Stimulated activated CD8-positive, alpha-beta memory T cell treated with anti-CD3 and anti-CD28 coated beads, Interleukin-4, amount 100 ng/mL, for 1 hour (primary cell): ENCODE measurements at places on chromosomes 7 and 10.

DNA sequence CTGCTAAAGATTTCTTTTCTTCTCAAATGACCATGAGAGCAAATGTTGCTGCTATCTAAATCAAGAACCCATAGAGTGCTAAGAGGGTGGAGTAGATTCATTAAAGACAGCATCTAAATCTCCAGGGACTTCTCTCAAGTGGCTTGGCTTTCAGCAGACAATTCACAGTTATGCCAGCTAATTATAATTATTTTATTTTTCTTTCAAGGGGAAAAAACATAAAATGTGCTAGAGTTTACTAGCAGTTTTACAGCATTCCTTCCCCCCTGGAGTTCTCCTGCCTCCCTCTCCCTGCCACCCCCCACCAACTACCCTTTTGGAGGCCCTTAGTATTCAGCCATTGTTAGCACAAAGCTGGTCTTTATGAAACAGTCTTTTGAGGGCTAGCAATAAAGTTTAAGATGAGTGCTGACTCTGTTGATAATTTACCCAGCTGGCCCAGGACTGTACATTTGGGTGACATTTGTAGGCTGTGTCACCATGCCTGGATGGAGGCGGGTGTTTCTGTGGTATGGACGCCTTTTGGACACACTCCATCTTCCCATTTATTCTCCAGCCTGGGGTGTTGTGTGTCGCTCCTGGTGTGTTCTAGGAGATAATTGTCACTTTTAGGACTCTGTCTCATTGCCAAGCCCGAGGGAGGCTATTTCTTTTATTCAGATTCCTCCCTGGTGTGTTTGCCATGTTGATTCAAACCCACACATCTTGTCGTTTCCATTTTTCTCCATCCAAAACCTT lies 160.2 kb downstream of the CREB5 start:
- no peak for DNase-seq

DNA sequence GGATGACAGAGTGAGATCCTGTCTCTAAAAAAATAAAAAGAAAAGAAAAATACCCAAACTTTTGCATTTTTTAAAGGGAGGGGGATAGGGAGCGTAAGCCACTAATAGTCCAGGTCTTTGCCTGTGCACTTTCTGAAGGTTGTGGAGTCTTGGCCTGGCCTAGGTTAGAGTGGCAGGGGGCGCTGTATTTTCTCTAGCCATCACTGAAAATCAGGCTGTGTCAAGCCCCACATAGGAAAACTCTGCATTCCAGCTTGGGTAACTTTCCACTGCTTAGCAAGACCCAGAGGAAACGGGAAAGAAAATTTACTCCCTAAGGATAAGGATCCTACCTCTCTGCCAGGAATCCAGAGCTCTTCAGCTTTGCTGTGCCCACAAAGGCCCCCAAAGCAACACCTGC lies 10.5 kb upstream of the PAX4 start:
- DNase-seq: no peak

DNA sequence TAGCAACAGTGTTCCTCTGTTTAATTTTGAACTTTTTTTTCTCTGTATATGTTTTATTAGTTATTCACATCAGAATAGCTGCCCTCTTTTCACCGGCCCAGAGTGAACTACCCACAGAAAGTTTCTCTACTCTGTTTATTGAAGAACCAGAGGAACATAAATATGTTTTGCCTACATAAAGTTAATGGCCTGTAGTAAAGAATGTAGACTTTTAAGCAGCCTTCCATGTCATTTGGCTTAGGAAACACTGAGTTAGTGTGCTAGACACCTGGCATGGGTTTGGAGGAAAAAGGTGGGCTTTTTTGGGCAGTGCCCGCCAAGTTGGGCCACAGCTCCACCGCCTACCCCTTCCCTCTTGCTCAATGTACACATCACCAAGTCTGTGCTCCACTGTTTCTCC lies 8.9 kb upstream of the MEST start:
- no peak for DNase-seq

- no peak for DNase-seq
These were observed 77.3 kb upstream of the SAMD8 start for GRCh38 chr10:75034131-75034512.

DNA sequence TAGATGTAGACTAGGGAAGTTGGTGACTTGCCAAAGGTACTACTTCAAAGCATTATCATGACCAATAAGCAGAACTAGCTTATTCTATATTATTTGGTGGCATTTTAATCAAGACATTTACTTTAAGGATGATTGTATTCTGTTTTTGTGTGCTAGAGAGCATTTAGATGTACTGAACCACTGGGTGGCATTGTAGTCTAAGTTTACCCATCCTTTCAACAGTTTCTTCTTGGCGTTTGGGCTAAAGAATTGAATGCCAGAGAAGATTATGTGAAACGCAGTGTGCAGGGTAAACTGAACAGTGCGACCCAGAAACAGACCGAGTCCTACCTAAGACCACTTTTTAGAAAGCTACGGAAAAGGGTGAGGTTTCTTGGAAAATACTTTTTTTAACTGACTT lies 26.8 kb downstream of the PRPF18 start:
- DNase-seq: no peak

GRCh38 chr7:25989140-25989705 lies 162.8 kb upstream of the NFE2L3 start:
- DNase-seq: no peak

DNA sequence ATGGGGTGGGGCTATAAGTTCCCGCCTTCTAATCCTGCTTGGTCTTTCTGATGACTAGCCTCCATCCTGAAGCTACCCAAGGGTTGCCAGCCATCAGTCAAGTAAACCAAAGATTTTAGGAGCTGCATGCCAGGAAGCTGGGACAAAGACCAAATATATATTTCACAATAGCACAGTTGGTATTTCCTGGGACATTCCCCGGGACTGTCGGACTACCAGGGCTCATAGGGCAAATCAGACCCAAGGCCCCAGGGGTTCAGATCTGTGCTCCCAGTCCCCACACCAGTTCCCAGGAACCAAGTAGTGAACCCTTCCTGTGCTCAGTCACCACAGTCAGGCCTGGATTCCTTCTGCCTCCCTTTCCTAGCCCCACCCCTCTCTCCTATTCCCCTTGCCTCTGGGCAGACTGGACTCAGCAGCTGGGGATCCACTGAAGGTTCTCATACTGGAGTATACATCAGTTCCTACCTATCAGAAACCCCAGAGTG lies 5.7 kb upstream of the CXCL12 start:
- no peak for DNase-seq

DNA sequence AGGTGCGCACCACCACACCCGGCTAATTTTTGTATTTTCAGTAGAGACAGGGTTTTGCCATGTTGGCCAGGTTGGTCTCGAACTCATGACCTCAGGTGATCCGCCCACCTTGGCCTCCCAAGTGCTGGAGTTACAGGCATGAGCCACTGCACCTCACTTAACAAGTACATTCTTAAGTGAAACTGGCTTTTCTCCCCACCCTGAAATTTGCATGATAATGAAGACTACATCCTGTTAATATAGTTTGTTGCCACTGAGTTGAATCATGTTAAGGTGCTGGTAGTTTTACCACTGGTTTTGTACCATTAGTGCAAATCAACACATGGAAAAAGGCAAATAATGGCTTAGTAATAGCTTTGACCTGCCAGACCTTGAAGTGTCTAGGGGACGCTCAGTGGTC lies 62.2 kb downstream of the MPLKIP start:
- DNase-seq: no peak

DNA sequence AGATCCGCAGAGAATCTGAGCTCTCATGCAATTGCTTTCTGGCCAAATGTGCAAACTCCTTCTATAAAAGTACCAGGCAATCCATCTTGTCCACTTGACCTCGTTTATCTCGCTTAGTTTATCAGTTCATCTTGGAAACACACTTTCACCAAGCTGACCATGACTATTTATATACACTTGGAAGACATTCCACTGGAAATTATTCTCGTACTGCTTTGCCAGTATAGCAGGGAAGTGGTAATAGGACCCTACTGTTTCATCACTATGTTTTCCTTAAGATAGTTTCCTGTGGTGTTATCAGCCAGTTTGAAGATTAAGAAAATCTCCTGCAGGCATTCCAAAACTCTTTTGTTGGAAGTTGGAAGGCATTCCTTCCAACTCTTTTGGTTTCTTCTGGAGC lies 115.3 kb upstream of the FAM171A1 start:
- DNase-seq: no peak

DNA sequence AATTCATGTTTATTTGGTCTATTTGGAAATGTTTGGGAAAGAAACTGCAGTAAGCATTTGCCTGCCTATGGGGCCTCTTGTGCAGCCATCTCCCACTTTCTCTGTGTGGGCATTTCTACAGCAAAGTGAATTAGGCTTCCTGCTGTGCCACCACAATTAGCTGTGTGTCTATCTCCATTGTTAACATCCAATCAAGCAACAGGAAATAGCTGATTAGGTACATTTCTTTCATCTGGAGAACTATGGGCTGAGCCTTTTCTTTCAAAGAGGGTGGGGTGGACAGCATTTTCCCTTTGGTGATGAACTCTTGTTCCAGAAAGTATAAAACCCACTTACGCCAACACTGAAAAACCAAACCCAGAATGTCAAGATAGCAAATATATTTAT lies 640.0 kb downstream of the ACTR3B start:
- no peak for DNase-seq

DNA sequence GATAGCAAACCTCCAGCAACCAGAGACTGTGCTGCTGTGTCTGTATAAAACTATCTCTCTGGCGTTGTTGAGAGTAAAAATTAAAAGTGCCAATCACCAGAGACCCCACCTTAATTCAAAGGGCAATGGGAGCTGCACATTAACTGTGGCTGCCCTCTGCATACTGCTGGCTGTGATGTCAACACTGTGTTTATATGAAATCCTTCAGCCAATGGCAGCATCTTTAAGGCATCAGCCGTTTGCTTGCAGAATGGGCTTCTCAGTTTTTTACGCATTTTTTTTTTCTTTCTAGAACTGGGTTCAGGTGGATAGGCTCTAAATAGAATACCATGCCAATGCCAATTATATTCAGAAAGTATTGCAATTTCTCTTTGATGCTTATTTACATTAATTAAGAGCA lies 47.7 kb downstream of the CHN2 start:
- DNase-seq: no peak

- no peak for DNase-seq
These were observed 8.2 kb upstream of the SUN1 start for GRCh38 chr7:824081-824480.

DNA sequence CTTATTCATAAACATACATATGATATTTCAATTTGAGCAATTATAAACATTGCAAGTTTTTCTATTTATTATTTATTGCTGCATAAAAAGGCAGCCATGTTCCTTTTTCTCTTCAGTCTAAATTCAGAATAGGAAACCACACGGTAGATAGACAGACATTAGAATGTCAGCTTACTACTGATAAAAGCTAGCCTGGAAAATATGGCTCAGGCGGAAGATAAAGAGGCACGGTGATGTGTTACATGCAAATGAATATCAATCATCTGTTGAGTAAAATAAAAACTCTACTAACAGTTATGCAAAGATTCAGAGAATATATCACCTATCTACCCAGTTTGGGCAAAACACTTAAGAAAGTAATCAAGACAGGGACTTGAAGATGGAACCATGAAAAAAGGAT lies 73.5 kb upstream of the PDSS1 start:
- no peak for DNase-seq

- no peak for DNase-seq
These were observed 19.0 kb upstream of the MGMT start for GRCh38 chr10:129448086-129448485.

DNA sequence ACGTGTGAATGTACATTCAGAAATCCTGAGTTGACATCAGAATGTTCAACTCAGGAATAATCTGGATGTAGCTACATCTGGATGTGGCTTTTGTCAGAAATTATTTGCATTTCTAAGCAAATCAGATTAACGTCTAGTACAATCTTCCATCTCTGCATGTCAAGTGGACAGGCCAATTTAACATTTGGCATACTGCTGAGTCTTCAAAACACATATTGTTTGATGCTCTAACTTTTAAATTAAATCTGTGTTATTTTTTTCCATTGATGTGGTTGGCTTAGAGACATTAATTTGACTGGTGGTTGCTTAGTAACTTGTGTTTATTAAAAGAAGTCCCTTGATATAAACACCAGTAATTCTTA lies 3.4 kb downstream of the STAMBPL1 start:
- no peak for DNase-seq

GRCh38 chr10:125343118-125343925 lies 183.0 kb upstream of the CTBP2 start:
- DNase-seq: no peak

GRCh38 chr10:35456153-35456720 lies 119.9 kb downstream of the CCNY start:
- DNase-seq: no peak

GRCh38 chr7:44448922-44449583 lies 41.4 kb downstream of the NUDCD3 start:
- DNase-seq: no peak

DNA sequence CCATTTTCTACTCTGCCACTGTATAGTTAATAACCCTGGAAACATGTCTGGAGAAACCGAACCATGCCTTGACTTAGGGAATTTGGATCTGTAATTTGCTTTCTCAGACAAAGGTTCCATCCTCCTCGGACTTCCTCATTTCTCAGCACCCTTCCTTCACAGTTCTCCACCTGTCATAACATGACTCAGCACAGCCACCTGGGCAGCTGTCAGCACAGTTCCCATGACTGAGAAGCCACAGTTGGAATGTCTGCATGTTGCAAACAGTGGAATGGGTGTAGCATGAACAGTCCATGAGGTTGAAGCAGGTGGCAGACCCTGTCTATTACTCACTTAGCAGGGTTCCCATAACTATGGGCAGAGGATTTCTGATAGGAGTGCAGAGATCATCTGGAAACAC lies 634 bp upstream of the OR9A4 start:
- no peak for DNase-seq

DNA sequence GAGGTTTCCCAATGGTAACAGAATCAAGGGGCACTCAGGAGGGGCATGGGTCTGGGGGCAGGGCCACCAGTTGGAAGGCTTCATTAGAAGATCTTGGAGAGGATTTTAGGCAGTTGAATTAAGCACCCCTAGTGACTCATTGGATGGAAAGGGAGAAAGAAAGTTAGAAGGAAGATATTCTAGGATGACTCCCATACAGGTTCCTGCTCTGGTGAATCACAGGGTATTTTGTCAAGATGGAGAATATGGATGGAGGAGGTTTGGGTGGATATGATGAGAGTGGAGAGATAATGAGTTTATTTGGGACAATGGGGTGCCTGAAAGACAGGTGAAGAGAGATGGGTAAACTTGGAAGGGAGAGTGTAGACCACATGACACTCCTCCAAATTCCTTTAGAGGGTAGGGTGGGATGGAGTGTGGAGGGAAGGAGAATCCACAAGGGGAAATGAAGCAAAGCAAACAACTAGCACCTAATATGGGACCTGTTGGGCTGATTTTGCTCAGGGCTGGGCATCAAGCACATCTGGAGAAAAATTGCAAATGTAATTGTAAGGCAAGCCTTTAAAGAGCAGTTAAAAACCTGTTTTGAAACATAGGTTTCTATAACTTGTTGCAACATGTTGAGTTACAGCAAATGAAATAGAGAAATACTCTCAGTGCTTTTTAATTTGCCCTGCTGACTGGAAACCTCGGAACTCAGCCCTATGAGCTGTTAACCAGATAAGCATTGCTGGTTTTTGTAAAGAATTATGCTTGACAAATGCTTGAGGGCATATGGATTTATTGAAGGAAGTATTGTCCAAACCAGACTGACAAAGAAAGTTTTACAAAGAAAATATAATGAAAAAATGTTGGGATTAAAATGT lies 2.9 kb upstream of the ENTPD7 start:
- no peak for DNase-seq

GRCh38 chr10:50439187-50439586 lies 184.6 kb downstream of the SGMS1 start:
- no peak for DNase-seq

GRCh38 chr7:80941208-80941758 lies 22.4 kb upstream of the SEMA3C start:
- no peak for DNase-seq

- DNase-seq: no peak
These were observed 119.6 kb downstream of the ZMIZ1 start for GRCh38 chr10:79188154-79188965.

GRCh38 chr7:113320419-113320818 lies 202.1 kb upstream of the SMIM30 start:
- no peak for DNase-seq
